Frontal cortex (tissue), 4 donors: ENCODE measurements at places on chromosomes 2 and 18. TPM values are rescaled to one million over a fixed set of nuclear protein-coding genes. Genes with fewer than 3 reads are reported as not detected.
A peak's percentile ranks its signal among the peaks of the same experiment; 100 is the strongest.

DNA sequence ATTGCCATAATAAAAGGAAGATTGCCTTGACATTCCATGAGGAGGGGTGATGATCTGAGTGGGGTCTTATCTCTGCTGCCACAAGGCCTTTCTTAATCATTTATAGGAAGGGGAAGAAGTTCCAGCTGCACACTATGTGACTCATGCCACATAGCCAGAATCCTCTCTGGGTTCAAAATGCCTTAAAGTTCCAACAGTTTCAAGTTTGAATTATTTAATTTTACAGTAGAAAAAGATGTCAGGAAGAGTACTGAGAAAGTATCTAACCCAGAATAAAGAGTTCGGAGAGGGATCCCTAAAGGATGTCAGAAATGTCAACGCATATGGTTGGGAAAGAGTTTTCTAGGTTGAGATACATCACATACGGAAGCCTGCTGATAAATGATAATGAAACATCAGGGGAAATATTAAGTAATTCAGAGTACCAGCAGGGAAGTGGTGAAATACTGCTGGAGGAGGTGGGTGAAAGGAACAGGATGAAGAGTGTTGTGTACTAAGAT lies 999.9 kb downstream of the TSN start:
- no peak for DNase-seq

GRCh38 chr2:241083091-241083415 lies 19.0 kb downstream of the MTERF4 start:
- DNase-seq, result no peak

GRCh38 chr2:128789776-128790455 lies 471.2 kb upstream of the HS6ST1 start:
- no peak for DNase-seq

DNA sequence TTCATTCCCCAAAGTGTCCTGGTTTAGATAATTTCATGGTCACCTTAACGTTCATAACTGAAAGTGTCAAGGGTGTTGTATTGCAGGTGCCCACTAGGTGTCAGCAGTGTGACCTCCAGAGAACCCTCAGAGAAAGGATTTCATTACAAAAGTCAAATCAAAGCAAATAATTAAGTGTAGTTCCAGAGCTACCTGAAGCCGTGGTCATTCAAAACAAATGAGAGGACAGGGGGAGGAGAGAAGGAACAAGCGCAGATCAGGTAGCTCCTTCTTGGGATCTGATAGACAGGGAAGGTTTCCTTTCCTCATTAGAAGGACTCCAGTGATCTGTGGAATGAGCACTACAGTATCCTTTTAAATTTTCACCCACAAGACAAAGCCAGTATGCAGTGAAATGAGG lies at the start of gene SLC9A4:
Gene SLC9A4, plus strand, starts transcription at position 207 of the 400 bp plus-strand sequence. CDS start 534 bp downstream, outside the sequence.
- DNase-seq, result peak; percentile 5

- DNase-seq, result no peak
These were observed 19.8 kb downstream of the CCDC88A start for GRCh38 chr2:55399815-55400214.

- no peak for DNase-seq
These were observed 435.9 kb downstream of the TSN start for GRCh38 chr2:122191331-122191730.

DNA sequence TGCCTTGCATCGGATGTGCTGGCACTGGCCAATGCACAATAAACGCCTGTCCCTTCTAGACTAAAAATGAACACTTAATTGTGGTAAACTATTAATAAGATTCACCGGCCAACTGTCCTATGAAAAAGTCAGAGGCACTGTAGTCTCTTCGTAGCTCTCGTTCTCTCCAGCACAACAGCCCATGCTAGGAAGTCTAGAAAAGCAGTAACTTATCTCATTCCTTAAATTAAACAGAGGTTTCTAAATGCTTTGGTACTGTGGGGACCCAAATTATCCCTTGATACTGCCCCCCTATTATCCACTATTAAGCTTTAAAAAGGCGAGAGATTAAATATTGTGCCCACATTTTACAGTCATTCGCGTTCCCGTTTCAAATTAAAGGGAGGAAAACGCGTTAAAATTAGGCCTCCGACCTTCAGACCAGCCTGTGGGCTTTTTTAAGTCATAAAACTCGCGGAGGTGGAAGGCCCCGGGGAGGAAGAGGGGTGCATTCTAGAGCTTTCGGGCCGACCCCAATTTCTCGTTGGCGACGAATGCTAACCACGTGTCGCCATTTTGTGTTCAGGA lies 1.5 kb upstream of the PCBP1 start:
- DNase-seq, result no peak

Gene OST4
- 163 TPM for total RNA-seq

DNA sequence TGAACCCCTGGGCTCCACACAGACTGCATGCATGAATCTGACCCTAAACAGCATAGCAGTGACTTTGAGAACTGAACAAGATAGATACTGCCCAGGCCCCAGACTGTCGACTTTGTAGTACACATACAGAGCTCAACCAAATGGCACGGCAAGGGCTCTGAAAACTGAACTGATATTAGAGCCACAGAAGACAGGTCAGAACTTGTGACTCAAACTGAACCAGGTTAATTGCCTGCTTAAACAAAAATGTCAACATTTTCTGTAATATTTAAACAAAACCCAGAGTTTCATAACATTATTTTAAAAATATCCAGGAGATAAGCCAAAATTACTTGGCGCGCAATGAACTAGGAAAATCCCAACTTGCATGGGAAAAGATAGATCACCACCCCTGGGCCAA lies 260.3 kb downstream of the TPGS2 start:
- DNase-seq, result no peak

Gene GAL3ST2
- total RNA-seq, result 0.41 TPM

DNA sequence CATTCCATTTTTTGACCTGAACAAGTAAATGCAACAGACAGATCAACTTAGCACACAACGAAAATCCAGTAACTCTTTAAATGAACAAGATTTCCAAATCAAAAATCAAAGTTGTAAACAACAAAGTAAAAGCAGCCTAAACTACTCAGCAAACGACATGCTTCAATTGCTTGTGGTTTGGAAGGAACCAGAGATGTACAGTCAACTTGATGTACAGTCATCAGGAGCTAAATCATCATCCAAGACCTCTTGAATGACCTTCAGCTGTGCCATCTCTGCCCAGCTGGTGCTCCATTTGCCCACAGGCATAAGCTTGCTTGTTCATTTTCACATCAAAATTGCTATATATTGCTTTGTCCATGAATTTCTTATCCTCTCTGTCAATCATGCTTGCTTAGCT lies 109.8 kb downstream of the UPP2 start:
- DNase-seq, result no peak

GRCh38 chr2:24690524-24690923 lies 102.7 kb downstream of the PTRHD1 start:
- DNase-seq, result no peak

Gene GRHL1
- total RNA-seq, result 4.9 TPM

Gene KRTCAP3
- not detected for total RNA-seq

Gene SLC16A14
- 62.0 TPM for total RNA-seq

- no peak for DNase-seq
These were observed at the start of gene CHRNA1 for GRCh38 chr2:174764280-174765255. Gene CHRNA1, minus strand, starts transcription at chr2:174764472. Its CDS starts 78 bp downstream, at chr2:174764394.

Gene CCDC150
- total RNA-seq, result 4.5 TPM

Gene CTNNA2
- total RNA-seq, result 182 TPM

DNA sequence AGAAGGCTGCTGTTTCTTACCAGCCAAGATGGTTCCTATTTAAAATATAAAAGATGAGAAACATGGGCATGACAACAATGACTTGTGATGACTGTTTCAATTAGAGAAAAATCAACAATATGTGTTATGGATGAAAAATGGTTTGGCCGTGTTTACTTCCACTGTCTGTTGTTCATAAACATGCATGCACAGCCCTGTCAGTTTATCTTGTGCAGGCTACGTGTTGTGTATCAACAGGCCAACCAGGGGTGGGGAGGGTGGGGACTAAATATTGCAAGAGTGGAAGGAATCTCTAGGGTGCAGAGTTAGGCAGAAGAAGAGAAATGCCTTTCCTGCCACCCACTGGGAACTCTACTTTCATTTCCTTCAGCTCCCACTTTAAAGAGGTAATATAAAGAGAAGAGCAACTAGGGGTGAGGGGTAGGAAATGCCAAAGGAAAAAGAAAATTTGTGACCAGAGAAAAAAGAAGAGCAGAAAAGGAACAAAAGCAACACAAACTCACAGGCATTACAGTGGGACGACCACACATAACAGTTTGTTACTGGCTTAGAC lies 116.8 kb upstream of the MEIS1 start:
- no peak for DNase-seq

DNA sequence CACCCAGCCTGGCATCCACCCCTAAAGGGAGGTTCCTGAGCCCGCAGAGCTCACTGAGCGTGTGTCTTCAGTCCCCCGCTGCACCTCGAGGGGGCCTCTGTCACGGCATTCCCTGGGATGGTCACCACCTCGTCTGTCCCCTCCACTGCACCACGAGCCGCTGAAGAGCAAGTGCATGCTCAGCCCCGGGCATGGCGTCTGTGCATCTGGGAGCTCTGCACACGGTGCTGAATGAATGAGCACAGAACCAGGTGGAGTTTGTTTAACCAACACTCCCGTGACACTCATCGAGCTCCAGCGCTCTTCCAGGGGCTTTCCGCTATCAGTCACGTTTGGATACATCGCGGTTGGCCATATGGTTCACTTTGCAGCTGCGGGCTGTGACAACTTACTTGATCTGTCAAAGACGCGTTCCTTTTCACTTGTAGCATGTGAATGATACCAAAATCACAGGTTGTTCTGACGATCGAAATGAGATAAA lies 9.2 kb downstream of the ALLC start:
- no peak for DNase-seq

- DNase-seq, result no peak
These were observed 51.7 kb downstream of the ODC1 start for GRCh38 chr2:10396464-10396863.

DNA sequence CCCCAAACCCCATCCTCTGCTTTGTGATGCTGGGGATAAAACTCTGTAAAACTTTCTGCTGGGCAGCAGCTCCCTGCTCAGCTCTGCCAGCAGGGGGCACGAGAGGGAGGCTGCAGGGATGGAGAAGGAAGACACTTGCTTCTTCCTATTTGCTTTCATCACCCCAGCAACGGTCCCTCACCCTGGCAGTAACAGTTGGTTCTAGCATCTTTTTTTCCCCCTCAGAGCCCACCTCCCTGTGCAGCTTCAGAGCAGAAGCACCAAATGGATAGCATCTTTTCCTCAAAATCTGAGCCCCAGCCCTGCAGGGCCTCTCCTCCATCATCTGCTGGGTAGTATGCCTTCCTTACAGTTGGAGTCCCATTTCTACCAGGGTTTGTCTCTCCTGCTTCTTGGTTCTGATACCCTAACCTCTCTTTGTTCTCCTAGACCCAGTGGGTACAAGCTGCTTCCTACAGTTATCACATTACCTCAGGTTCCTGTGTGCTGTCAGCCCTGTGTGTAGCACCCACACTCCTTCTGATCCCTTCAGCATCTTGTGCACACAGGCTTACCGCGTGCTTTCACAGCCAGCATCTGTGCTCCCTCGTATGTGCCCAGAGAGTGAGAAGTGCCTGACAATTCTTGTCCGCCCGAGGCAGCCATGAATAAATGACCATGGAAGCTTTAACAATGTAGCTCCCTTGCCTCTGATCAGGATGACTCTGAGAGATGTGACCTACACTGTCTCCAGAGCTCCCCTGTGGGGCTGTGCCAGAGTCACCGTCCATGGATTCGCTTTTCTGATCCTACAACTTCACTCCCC lies 14.5 kb downstream of the CKAP2L start:
- DNase-seq, result peak; percentile 54

DNA sequence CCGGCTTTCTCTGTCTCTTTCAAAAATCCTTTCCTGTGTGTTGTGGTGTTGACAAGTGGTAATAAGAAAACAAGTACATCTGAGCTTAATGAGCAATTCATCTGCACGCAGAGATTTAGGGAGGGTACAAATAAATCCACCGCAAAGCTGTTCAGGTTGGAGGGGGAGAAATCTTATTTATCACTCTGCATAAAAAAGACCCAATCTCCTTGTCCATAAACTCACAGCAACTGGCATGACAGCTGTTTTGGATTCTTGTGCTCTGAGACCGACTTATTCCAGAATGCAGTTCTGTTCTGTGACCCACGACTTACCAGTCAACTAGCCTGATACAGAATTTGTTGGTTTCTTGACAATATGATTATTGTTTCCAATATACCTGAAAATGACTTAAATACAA lies 380.1 kb downstream of the SOX11 start:
- DNase-seq, result no peak

- no peak for DNase-seq
These were observed 7.3 kb downstream of the XRCC5 start for GRCh38 chr2:216116418-216116817.

GRCh38 chr2:31903109-31903780 lies 107.6 kb downstream of the MEMO1 start:
- no peak for DNase-seq

Gene ACTG2
- 0.82 TPM for total RNA-seq

Gene PTPRN
- total RNA-seq, result 24.5 TPM

Gene MCEE
- 8.6 TPM for total RNA-seq

GRCh38 chr2:207073801-207074678 lies 91.7 kb downstream of the KLF7 start:
- DNase-seq, result no peak

- no peak for DNase-seq
These were observed 42.4 kb downstream of the CTIF start for GRCh38 chr18:48581206-48581605.

- DNase-seq, result no peak
These were observed 134.8 kb downstream of the GLI2 start for GRCh38 chr2:120870467-120870788.

DNA sequence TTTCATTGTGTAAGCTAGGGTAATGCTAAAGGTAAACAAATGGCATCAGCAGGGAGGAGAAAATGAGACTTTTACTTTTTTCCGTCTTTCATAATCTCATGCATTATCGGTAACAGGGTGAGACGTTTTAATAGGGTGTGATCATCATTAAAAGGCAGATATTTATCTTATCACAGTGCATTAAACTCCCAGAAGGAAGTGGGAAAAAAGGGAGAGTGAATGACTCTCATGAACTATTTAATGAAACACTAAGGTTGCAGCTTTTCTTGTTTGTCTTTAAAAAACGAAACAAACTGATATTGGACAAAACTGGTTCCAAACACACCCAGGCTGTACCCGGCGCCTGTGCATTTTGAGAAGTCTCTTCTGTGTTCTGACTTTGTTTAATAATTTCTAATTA lies 1936.8 kb upstream of the PIK3C3 start:
- DNase-seq, result no peak

Gene TPGS2
- 93.8 TPM for total RNA-seq

Gene HMSD
- total RNA-seq, result not detected

- DNase-seq, result no peak
These were observed 508.3 kb downstream of the CNTNAP5 start for GRCh38 chr2:124533226-124533954.

Gene GATA6
- under 0.01 TPM for total RNA-seq
